Motor neuron (in vitro differentiated cells): ENCODE measurements at places on chromosomes 1 and 21. TPM values are rescaled to one million over a fixed set of nuclear protein-coding genes. Genes with fewer than 3 reads are reported as not detected.

The GJA8 gene
- total RNA-seq: not detected in 2 replicates

The PEX14 gene
- 18.3 and 18.6 TPM in 2 replicates for total RNA-seq

The C1orf226 gene
- 1.1 and 1.4 TPM in 2 replicates for total RNA-seq

The CFAP107 gene
- 0.14 and 0.26 TPM in 2 replicates for total RNA-seq

The CELA2A gene
- total RNA-seq: not detected in 2 replicates

The TGFB2 gene
- 118 and 123 TPM in 2 replicates for total RNA-seq

The CFH gene
- not detected in 2 replicates for total RNA-seq

The CAMK1G gene
- total RNA-seq: 0.21 TPM in 1 of 2 replicates, not detected in the other

The NHLH1 gene
- 0.52 and 0.64 TPM in 2 replicates for total RNA-seq

The C4BPB gene
- not detected in 2 replicates for total RNA-seq

The GPR37L1 gene
- total RNA-seq: 1.1 and 1.4 TPM in 2 replicates

The ATAD3C gene
- 0.76 and 0.86 TPM in 2 replicates for total RNA-seq

The CMPK1 gene
- total RNA-seq: 56.8 and 58.3 TPM in 2 replicates

The F13B gene
- not detected in 2 replicates for total RNA-seq

The CLCNKB gene
- not detected in 2 replicates for total RNA-seq

The CRABP2 gene
- total RNA-seq: 306 and 310 TPM in 2 replicates

The TNFRSF9 gene
- 0.30 and 0.49 TPM in 2 replicates for total RNA-seq

The FCGR1A gene
- total RNA-seq: 0.63 and 1.6 TPM in 2 replicates

The OR6N1 gene
- total RNA-seq: 0.17 TPM in 1 of 2 replicates, not detected in the other

The ELF3 gene
- total RNA-seq: 3.3 and 3.9 TPM in 2 replicates

The GUCA2A gene
- total RNA-seq: not detected in 2 replicates

The KIAA0040 gene
- 1.3 and 1.6 TPM in 2 replicates for total RNA-seq

The ZMYND12 gene
- total RNA-seq: 1.1 and 3.5 TPM in 2 replicates

The CDCA8 gene
- 0.97 and 1.00 TPM in 2 replicates for total RNA-seq

The IFNLR1 gene
- 0.11 and 0.50 TPM in 2 replicates for total RNA-seq

The L1TD1 gene
- total RNA-seq: 6.9 and 7.3 TPM in 2 replicates

The MAST2 gene
- total RNA-seq: 30.3 and 33.0 TPM in 2 replicates

The BTG3 gene
- 56.8 and 58.3 TPM in 2 replicates for total RNA-seq

The RPRD2 gene
- 17.1 and 21.7 TPM in 2 replicates for total RNA-seq

The ARHGEF10L gene
- total RNA-seq: 40.0 and 41.4 TPM in 2 replicates

The UBXN10 gene
- total RNA-seq: 0.13 and 0.89 TPM in 2 replicates

The FMO2 gene
- total RNA-seq: 0.30 and 0.71 TPM in 2 replicates

The PEX10 gene
- total RNA-seq: 18.4 and 18.7 TPM in 2 replicates

The ALG14 gene
- 1.4 and 4.1 TPM in 2 replicates for total RNA-seq

The RNU1-1 gene
- total RNA-seq: 6,688 and 8,592 TPM in 2 replicates

The SFN gene
- total RNA-seq: 1.1 and 2.2 TPM in 2 replicates

The WDR26 gene
- total RNA-seq: 50.0 and 66.3 TPM in 2 replicates

The OR2G6 gene
- total RNA-seq: not detected in 2 replicates

The VSIG8 gene
- total RNA-seq: not detected in 2 replicates

The SHISAL2A gene
- 0.45 and 0.46 TPM in 2 replicates for total RNA-seq

The C1orf122 gene
- total RNA-seq: 57.7 and 64.9 TPM in 2 replicates

The KRTAP20-4 gene
- total RNA-seq: not detected in 2 replicates

The NSL1 gene
- 13.7 and 16.3 TPM in 2 replicates for total RNA-seq

The BACE2 gene
- total RNA-seq: 1.4 and 2.0 TPM in 2 replicates

The FAM72B gene
- total RNA-seq: 3.6 and 6.4 TPM in 2 replicates

The CD2 gene
- not detected in 2 replicates for total RNA-seq

The MYOM3 gene
- 0.27 and 0.31 TPM in 2 replicates for total RNA-seq

The FAM163A gene
- total RNA-seq: 4.8 TPM in 2 replicates

The PDC gene
- 0.50 and 1.1 TPM in 2 replicates for total RNA-seq

The RCSD1 gene
- total RNA-seq: 0.21 and 0.23 TPM in 2 replicates

The MROH9 gene
- not detected in 2 replicates for total RNA-seq
